IMR-90 (cell line): ENCODE measurements at places on chromosomes 16 and 17. TPM values are rescaled to one million over a fixed set of nuclear protein-coding genes. Genes with fewer than 3 reads are reported as not detected.

GRCh38 chr17:79279320-79279719 lies 204.7 kb downstream of the ENGASE start:
- no peak for DNase-seq

DNA sequence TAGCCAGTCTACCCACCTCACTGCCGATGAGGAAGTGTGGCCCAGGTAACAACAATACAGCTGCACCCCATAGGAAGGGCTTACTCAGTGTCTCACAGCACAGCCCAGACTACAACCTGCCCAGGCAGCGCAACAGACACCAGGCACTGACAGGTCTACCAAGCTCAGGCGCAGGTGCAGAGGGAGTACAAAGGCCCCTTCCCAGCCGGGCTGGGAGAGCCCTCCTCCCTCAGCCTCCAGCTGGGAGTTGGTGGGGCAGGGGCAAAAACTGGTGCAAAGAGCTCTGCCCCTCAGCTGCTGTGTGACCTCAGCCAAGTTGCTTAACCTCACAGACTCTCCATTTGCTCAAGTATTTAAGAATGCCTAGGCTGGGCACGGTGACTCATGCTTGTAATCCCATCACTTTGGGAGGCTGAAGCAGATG lies 112.6 kb upstream of the LHX1 start:
- no peak for DNase-seq

- DNase-seq: peak; percentile 65
Observed at GRCh38 chr17:43907998-43908721, 824 bp upstream of the MPP2 start.

- no peak for DNase-seq
Observed at GRCh38 chr17:30235386-30236296, at the start of gene SLC6A4. TSS of gene SLC6A4 (minus strand) at chr17:30235697. CDS start at chr17:30221958, 13,739 bp downstream.

DNA sequence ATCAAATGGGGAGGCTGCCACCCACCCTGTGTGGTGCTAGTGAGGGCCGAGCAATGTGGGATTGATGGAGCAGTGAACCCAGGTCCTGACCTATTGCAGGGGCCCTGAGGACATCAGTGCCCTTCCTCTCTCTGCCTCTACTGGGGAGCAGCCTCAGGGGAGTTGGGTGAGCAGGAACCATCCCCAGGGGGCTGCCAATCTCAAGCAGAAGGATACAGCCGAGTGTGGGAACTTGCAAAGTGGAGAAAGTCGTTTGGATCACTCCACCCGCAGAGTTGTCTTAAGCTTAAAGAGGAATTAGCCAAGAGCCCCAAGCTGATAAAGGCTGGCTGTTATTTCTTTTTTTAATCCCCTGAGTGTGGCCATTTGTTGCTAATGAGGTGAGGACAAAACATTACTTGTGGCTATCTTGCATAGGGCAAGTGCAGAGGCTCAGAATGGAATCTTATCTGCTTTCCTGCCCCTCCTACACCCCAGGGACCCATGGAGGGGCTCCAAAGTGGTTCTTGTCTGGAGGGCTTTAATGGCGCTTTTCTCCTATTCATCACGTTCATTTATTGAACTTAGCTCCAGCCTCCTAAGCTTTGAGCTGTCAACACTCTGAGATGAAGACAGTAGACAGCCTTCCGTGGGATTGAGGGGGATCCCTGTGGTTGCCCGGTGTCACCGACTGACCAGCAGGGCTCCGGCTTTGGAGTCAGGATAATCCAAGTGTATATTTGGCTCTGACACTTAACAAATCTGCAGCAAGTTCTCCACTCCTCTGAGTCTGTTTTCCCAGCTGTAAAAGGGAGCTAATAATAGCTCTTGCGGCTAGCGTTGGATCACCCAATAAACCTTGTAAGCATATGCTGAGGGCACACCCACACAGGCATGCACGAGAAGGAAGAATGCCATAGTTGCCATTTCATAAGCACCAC lies 45.1 kb downstream of the MYH11 start:
- DNase-seq: peak; percentile 86

- peak; percentile 16 for DNase-seq
Observed at GRCh38 chr17:82808921-82809905, 30.6 kb downstream of the ZNF750 start.

DNA sequence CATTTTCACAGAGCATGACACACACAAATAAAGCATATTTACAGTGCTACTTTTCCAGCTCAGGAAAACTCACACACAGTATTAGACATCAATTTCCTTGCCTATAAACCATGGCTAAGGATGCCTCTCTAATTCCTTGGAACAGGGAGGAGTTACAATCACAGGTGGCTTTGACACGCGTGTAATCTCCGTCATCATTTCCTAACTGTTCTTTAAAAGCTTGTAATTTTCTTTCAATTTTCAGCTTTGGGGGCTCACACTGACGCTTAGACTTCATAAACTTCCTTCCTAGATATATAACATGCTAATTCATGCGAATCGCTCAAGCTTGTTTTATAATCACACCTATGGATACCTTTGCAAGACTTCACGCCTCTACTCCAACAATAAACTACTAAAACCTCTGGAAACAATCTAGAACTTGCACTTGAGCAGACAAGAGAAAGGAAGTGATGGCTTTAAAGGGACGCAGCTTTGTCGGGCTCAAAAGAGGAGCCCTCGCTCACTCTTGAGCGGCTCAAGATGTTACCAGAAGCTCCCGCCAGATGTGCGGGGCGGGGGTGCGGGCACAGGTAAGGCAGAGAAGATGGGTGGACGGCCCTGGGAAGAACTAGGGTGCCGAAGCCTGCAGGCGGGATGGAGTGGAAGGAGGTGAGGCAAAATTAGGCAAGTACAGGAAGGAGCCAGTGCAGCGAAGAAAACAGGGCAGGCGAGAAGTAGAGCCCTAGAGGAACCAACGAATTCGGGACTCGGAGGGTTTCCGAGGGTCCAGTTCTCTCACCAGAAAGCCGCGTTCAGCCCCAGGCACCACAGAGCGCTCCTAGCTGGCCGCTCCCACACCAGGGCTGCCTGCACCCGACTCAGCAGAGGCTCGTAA lies 631 bp downstream of the RETREG3 start:
- DNase-seq: no peak

DNA sequence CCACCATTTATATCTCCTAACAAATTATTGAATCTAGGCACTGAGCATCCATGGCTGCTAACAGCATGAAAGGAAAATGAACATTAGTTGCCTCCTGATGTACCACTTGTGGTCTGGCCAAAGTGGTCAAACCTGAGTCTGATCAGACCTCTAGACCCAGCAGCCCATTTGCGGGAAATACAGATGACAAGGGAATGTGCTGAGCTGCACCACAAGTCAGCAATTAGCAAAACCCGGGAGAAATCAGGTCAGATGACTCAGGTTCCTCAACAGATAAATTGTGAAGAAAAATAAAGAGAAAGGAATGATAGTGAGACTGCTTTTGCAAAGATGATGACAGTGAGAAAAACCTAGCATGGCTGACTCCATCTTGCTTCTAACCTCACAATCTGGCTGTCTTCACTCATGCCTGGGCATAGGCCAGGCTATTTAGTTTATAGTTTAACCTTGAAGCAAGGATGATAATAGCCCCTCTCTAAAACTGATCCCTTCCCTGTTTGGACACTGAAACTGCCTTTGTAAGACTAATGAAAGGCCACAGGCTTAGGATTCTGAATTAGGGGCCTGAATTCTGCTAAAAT lies 142.7 kb upstream of the ASIC2 start:
- no peak for DNase-seq

- DNase-seq: peak; percentile 20
Observed at GRCh38 chr17:65389426-65389825, 172.0 kb downstream of the AXIN2 start.

DNA sequence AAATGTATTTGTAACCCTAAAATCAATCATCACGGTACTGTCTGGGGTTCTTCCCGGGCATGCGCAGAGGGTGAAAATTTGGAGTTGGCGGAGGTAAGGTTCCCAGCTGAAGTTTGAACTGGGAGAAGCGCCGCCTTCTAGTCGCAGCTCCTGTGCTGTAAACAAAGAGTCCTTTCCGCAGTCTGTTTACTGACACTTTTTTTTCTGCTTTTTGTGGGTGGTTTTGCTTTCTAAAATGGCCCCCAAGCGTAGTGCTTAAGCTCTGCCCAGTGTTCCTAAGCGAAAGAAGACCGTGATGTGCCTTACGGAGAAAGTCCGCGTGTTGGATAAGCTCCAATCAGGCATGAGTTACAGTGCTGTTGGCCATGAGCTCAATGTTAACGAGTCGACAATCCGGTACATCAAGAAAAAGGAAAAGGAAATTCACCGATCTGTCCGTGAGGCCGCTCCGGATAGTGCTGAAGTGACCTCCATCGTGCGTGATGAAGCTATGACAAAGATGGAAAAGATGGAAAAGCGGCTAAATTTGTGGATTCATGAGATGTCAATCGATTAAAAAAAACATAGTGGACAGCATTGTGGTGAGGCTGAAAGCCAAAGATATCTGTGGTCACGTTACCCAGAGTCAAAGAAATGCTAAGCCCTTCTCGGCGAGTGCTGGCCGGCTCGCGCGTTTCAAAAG lies 570 bp upstream of the CFDP1 start:
- DNase-seq: peak; percentile 97

DNA sequence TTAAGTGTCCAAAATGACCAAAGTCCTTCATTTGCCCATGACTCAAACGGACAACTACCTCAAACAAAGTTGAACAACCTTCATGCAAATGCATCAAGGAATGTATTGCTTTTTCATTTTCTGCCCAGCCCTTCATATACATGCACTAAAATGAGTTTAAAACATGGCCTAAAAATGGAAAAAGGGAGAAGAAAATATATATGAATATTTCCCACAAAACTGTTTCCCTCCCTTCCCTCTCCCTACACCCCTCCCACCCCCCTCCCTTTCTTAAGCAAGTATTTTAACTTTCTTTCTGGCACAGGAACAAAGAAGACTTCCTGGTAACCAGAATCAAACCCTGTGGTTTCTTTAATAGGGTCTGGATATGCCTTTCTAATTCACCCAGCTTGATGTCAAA lies 5.5 kb upstream of the FBXL20 start:
- no peak for DNase-seq

DNA sequence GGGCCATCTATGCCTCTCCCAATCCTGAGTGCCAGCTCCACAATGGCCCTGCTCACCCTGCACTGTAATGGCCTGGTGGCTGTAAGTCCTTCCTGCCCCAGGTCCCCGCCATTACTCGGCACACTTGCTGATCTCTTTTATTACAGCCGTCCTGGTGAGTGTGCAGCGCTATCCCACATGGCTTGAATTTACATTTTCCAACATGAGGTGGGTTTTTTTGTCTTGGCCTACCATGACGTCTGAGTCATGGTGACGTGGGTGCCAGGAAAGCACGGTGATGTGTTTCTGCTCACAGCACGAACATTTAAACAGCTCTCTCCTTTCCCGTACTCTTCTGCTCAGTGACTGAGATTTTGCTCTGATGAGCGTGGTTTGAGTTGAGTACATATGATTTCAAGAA lies 55.2 kb upstream of the FOXF1 start:
- DNase-seq: peak; percentile 100

- DNase-seq: no peak
Observed at GRCh38 chr17:31736855-31737625, 122.0 kb downstream of the COPRS start.

DNA sequence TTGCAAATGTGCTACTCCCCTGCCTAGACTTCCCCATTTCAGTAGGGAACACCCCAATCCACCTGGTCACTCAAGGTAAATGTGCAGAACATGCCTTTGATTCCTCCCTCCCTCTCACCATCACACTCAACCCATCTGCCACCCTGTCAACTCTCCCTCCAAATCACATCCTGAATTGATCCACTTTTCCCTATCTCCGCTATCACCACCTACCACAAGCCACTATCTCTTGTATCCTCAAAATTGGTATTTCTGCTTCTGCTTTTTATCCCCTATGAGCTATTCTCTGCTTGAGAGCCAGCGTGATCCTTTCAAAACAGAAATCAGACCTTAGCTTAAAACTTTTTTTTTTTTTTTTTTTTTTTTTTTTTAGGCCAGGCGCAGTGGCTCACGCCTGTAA lies 5.4 kb upstream of the NOL11 start:
- DNase-seq: no peak

DNA sequence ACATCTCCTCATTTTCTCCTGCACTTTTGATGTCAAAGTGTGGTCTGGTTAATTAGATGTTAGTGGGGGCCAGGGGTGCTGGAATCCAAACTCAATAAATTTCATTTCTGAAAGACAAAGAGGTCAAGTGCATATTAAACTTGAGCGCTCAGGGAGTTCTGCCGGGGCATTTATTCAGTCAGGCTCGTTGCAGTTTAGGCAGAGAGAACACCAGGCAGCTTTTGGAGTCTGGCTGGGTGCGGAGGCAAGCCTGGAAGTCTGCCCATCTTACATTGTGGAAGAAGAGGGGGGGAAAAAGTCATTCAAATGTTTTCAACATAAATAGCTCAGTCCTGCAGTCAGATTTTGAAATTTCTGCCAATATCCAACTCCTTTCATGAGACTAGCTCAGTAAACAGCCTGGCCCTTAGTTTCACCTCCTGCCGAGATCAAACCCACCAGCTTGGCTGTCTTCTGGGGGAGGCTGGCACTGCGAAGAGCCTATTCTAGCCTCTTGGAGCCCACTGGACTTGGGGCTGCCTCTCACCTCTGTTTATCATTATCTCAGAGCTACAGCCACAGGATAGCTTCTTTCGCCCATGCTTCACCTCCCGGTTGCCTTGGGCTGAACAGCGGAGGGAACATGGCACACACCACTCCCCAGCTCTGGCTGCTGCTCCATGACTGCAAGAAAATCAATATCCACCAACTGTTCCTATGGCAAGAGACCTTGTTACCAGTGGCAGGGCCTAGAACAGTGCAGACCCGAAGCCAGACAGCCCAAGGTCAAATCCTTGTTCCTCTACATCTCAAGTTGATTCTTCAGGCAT lies 177.4 kb upstream of the CDH5 start:
- DNase-seq: peak; percentile 74

Gene ZKSCAN2
- total RNA-seq: 3.8 and 4.7 TPM in 2 replicates

Gene TMEM114
- total RNA-seq: not detected in 2 replicates

Gene HIRIP3
- total RNA-seq: 5.0 and 5.8 TPM in 2 replicates

Gene TTYH2
- total RNA-seq: 2.3 and 4.2 TPM in 2 replicates

Gene EVI2A
- 0.90 and 1.7 TPM in 2 replicates for total RNA-seq

Gene KRT14
- not detected in 2 replicates for total RNA-seq

Gene NKD1
- total RNA-seq: under 0.01 TPM in 1 of 2 replicates, not detected in the other

Gene CDH1
- under 0.01 TPM in 1 of 2 replicates, not detected in the other for total RNA-seq

Gene OVCA2
- total RNA-seq: 38.7 and 42.2 TPM in 2 replicates

Gene CCDC182
- total RNA-seq: not detected in 2 replicates

Gene HOXB6
- total RNA-seq: 11.1 and 11.9 TPM in 2 replicates
